ENCODE measurements at places on chromosomes 11 and 22. TPM values are rescaled to one million over a fixed set of nuclear protein-coding genes. Genes with fewer than 3 reads are reported as not detected.

DNA sequence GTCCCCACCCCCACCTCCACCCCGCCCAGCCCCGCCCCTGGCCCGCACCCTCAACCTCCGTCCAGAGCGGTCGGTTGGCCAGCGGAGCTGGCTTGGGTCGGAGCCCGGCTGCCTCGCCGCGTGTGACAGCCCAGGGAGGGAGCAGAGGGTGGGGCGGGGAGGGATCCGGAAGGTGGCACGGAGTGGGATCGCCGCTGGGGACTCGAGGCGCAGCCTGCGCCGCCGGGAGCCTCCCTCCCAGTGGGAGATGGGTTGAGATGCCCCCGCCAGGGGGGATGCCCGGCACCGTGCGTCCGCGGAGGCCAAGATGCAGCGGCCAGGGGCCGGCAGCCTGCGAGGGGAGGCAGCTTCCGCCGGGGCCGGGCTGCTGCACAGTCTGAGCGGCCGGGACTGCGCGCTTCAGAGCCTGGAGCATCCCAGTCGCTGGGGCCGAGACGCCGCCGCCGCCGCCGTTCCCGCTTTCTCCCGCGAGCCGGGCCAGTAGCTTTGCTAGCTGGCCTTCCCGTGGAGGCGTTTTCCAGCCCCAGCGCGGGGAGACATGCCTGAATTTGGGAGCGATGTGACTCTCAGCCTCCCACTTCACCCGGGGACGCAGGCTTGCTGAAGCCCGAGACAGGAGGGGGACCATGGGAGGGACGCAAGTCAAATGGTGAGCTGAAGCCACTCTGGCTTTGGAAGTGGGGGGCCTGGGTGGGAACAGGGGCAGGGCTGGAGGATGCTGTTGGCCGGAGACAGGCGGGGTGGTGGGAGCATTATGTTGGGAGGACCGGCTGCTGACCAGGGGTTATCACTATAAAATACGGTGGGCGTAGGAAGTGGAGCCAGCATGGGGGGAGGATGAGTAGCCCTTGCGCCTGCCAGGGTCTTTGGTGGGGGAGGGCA is 40.2 kb downstream of the DIXDC1 start:
- no peak for DNase-seq

- no peak for DNase-seq
These were observed 275.8 kb downstream of the MIAT start for GRCh38 chr22:26933105-26933590.

DNA sequence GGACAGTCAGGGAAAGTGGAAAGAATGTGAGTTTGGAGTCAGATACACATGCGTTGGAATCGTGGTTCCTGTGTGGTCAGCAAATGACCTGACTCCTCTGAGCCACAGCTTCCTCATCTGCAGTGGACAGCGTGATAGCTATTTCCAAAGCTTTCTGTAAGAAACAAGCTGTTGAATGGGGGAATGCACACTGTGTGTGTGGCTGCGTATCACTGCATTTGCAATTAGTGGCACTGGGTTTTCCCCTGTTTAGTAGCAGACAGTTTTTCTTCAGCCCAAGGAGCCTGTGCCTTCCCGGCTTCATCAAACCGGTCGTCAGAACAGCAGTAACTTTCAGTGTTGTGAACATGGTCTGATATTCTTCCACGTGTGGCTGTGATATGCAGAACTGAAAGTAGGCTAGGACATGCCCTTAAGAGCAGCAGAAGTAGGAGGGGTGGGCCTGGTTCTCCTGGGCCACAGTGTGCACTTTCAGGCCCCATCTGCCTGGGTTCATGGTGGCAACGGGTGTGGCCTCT is 121.5 kb downstream of the RRAS2 start:
- DNase-seq = no peak

DNA sequence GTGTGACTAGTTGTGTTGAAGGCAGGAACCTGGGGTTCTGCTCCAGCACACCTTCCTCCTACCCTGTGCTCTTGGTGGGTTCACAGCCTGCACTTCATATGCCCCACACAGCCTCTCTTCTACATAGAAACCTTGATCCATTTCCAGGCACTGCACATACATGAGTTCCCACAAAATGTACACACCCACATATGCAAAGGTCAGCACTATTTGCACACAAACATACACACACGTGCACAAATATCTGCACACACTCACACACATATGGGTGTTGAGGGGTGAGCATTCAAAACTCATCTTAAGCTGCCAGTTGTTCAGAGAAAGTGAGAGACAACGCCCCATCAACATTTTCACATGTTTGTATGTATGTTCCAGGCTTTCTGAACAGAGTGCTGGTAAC is 201.0 kb downstream of the BARX2 start:
- no peak for DNase-seq

DNA sequence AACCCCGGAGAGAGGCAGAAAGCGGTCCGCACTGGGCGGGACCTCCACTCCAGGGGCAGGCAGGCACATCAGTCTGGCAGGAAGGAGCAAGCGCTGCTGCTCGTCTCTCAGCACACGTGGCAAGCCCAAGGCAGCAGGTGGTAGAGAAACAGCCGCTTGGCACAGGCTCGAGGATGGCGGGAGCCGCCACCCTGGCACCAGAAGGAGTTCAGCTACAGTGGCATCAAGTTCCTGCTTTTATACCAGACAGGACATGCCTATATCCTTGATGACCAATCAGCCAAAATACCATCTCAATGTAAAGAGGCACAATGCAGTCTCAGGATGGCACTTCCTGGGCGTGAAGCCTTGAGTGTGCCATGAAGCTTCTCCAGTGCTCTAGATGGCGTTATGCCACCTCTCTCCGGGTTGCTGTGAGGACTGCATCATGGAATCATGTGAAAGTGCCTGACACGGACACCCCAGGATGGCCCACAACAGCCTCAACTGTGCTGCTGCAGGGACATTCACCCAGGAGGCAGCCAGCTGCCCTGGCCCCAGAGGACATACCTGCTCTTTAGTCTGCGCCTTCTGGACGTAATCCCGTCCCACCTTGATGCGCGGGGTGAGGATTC is 64.8 kb downstream of the APOL1 start:
- no peak for DNase-seq

GRCh38 chr11:108804511-108804910 is 139.6 kb downstream of the DDX10 start:
- DNase-seq = no peak

DNA sequence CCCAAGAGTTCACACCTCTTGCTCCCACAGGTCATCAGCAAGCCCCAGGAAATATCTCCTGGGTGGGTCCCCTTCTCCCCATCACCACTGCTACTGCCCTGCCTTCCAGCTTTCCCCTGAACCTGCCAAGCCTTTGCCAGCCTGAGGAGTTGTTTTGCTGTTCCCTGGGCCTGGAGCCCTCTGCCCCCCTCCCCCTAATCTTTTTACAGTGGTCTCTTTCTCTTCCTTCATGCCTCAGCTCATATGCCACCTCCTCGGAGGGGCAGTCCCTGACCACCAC is 18.9 kb downstream of the MYO7A start:
- no peak for DNase-seq

DNA sequence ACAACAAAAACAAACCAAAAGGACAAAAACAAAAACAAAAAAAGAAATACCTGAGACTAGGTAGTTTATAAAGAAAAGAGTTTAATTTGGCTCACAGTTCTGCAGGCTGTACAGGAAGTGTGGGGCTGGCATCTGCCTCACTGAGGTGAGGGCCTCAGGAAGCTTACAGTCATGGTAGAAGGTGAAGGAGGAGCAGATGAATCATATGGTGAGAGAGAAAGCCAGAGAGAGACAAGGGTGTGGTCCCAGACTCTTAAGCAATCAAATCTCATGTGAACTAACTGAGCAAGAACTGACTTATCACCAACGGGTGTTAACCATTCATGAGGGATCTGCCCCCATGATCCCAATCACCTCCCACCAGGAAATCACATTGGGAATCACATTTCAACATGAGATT is 58.8 kb upstream of the ZBED5 start:
- DNase-seq = no peak

DNA sequence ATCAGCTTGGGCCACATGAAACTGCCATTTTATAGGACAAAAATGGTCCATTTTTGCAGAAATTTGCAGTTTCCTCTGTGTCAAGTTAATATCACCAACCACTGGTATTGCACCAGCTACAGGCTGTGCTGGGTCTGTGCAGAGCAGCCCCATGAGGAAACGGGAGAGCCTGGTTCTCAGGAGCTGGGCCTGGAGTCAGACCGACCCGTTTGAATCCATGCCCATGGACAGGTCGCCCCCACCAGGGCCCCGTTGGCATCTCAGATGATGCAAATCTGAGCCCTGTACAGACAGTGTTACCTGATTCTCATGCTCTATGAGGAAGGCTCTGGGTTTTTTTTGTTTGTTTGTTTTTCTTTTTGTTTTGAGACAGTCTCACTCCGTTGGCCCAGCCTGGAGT is 9.8 kb upstream of the SEC14L6 start:
- DNase-seq = no peak

- no peak for DNase-seq
These were observed 136.2 kb upstream of the SEZ6L start for GRCh38 chr22:26033071-26033470.

The PRR33 gene
- total RNA-seq = not detected

The ZBED4 gene
- total RNA-seq = 10.0 TPM

The GPR137 gene
- 12.4 TPM for total RNA-seq

All from omental fat pad (tissue), 4 donors.